PC-9 (cell line): ENCODE measurements at places on chromosomes 11 and 22.

DNA sequence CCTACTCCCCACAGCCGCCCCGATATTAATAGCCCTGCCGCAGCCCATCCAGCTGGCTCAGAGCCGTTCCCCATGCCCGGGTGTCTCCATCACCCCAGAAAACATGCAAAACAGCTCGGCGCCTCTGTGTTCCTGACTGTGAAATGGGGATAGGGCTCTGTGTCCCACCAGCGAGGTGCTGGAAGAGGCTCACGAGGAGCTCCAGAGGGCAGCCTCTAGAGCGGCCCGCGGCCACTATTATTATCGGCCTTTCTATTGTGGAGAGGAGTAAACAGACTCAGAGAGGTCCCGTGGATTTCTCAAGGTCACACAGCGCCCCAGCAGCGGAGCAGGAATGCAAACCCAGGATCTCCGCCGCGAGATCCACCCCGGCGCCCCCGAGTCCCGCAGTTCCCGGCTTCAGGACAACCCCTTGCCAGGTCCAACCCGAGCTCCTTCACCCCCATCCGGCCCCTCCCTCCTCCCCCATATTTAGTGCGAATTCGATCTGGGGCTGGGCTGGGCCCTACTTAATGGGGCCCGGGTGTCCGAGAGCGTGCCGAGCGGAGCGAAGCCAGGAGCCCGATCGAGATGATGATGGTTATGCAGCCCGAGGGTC lies at the start of gene ACTN3:
ACTN3 (plus strand) TSS at position 536 of the 598 bp plus-strand sequence; CDS start at position 571, 35 bp downstream.
- peaks cover 13% of the 10 kb centered on the region for H3K4me1 ChIP-seq
- H3K36me3 ChIP-seq = no peaks in the 10 kb centered on the region

- DNase-seq = peak; percentile 98
- H3K36me3 ChIP-seq = no peaks in the 10 kb centered on the region
- H3K4me1 ChIP-seq = peaks cover 75% of the 10 kb centered on the region
Measured at GRCh38 chr11:27468209-27468994, 4.2 kb downstream of the LGR4 start.

- no peaks in the 10 kb centered on the region for H3K36me3 ChIP-seq
- no peak for DNase-seq
- H3K27ac ChIP-seq = no peak overlapping the region
- H3K4me3 ChIP-seq = no peak overlapping the region
- no peaks in the 10 kb centered on the region for H3K27me3 ChIP-seq
Measured at GRCh38 chr11:75611823-75612222, 49.8 kb downstream of the SERPINH1 start.

GRCh38 chr11:28168718-28169117 lies 60.5 kb downstream of the METTL15 start:
- peaks cover 4% of the 10 kb centered on the region for H3K36me3 ChIP-seq
- no peak overlapping the region for H3K4me3 ChIP-seq
- H3K4me1 ChIP-seq = no peaks in the 10 kb centered on the region
- DNase-seq = no peak
- H3K27me3 ChIP-seq = no peaks in the 10 kb centered on the region
- H3K27ac ChIP-seq = no peak overlapping the region

- peak overlapping the region; percentile 83 for H3K4me3 ChIP-seq
- peak overlapping the region; percentile 61 for H3K27ac ChIP-seq
- DNase-seq = peak; percentile 45
- H3K27me3 ChIP-seq = no peaks in the 10 kb centered on the region
Measured at GRCh38 chr11:67120881-67121710, 2.0 kb downstream of the KDM2A start.

- no peaks in the 10 kb centered on the region for H3K27me3 ChIP-seq
- H3K4me1 ChIP-seq = peaks cover 12% of the 10 kb centered on the region
- DNase-seq = no peak
- no peak overlapping the region for H3K4me3 ChIP-seq
- no peak overlapping the region for H3K27ac ChIP-seq
Measured at GRCh38 chr11:123481640-123482039, 51.6 kb downstream of the GRAMD1B start.

GRCh38 chr11:44788536-44789261 lies 61.9 kb downstream of the TSPAN18 start:
- no peaks in the 10 kb centered on the region for H3K4me1 ChIP-seq
- H3K36me3 ChIP-seq = no peaks in the 10 kb centered on the region
- peaks cover 85% of the 10 kb centered on the region for H3K27me3 ChIP-seq
- no peak overlapping the region for H3K27ac ChIP-seq
- no peak for DNase-seq
- H3K4me3 ChIP-seq = no peak overlapping the region

DNA sequence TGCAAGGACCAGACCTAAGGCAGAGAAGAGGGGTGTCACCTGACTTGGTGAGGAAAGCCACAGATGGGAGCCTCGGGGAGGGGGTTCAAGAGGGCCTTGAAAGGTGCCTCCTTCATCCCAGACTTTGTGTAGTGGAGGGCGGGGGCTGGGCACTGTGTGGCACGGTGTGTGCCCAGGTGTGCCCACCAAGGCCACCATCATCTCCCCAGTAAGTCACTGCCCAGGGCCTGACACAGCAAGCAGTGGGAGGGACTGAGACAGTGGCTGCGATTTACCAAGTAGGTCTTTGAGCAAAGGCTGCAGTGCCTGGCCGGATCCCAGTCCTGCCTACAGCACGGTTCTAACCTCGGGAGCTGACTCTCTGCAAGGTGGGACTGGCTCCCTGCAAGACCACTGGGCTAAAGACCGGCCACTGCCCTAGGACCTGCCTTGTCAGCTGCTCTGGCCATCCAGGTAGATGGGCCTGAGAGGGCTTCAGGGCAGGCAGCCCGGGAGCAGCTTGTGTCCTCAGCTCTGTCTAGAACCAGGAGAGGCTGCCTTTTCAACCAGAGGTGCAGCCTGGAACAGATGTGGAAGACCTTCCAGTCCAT lies 1.4 kb downstream of the OSM start:
- peaks cover 33% of the 10 kb centered on the region for H3K4me1 ChIP-seq
- no peak overlapping the region for H3K4me3 ChIP-seq
- H3K27me3 ChIP-seq = no peaks in the 10 kb centered on the region
- no peaks in the 10 kb centered on the region for H3K36me3 ChIP-seq
- no peak overlapping the region for H3K27ac ChIP-seq

- peak; percentile 85 for DNase-seq
- H3K27ac ChIP-seq = no peak overlapping the region
- no peaks in the 10 kb centered on the region for H3K4me1 ChIP-seq
- 0 out of 2 replicates have a peak, but pooled peaks cover 2% of the 10 kb centered on the region for H3K36me3 ChIP-seq
Measured at GRCh38 chr11:10792385-10793068, 16.2 kb downstream of the EIF4G2 start.

DNA sequence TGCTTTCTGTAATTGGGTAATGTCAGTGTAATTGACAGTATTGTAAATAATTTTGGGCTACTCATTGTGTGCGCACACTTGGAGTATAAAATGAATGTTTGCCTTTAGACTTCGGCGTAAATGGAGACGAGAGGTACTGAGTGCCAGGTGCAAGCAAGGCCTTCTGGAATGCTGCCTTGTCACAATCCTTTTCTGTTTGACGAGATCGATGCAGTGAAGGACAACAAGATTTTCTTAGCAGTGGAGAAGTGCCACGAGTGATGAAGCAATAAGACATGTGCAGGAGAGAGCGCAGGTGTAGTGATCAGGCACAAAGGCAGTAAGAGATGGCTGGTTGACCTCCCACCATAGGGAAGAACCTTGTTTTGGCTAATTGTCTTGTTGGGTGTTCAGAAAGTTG lies 67.5 kb downstream of the DDX10 start:
- no peaks in the 10 kb centered on the region for H3K27me3 ChIP-seq
- no peak overlapping the region for H3K4me3 ChIP-seq
- H3K36me3 ChIP-seq = peaks cover 7% of the 10 kb centered on the region; the same call in 1 of the 2 replicates

DNA sequence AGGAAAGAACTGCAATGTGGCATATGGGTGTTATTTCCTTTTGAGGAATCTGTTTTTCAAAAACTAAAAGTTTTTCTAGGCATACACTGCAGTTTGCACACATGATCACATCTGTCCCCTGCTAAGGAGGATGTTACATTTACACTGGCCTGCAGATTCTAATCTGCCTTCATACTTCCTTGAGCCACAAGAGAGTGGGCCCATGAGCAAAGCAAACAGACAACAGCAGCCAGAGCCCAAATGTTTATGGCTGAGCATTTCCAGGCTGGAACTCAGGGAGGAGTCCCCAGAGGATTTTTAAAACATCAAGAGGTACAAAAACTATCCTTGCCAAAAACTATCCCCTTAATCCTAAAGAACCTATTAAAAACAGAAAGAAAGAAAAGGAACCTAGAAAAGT lies 117.2 kb upstream of the MTNR1B start:
- no peak overlapping the region for H3K27ac ChIP-seq
- H3K4me1 ChIP-seq = no peaks in the 10 kb centered on the region
- H3K36me3 ChIP-seq = no peaks in the 10 kb centered on the region
- no peak for DNase-seq

DNA sequence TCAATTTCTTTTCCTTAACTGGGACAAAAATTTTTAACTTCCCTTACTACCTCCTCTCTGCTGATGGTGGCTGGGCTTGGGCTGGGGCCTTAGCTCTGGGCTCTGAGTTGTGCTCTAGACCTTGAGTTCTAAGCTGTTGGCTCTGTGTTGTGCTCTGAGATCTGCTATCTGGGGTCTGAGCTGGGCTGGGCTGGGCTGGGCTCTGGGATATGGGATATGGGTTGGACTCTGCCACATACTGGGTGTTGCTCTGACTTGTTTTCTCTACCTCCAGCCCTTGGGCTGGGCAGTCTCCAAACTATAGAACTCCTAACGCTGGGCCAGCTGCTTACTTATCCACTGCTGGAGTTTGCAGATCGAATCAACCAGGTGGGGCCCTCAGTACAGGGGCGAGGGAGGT lies 41.9 kb downstream of the DNHD1 start:
- no peaks in the 10 kb centered on the region for H3K4me1 ChIP-seq
- H3K36me3 ChIP-seq = no peaks in the 10 kb centered on the region
- DNase-seq = no peak
- no peaks in the 10 kb centered on the region for H3K27me3 ChIP-seq

- no peak overlapping the region for H3K27ac ChIP-seq
- no peak overlapping the region for H3K4me3 ChIP-seq
- DNase-seq = no peak
Measured at GRCh38 chr11:35683728-35684339, 21.3 kb downstream of the TRIM44 start.

DNA sequence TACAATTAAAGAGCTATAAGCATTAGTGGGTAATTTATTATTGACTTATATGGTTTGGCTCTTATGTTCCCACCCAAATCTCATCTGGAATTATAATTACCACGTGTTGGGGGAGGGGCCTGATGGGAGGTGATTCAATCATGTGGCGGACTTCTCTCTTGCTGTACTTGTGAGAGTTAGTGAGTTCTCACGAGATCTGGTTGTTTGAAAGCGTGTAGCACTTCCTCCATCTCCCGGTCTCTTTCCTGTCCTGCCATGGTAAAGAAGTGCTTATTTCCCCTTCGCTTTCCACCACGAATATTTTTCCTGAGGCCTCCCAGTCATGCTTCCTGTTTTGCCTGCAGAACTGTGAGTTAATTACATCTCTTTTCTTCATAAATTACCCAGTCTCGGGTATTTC lies 28.1 kb upstream of the CHORDC1 start:
- no peak overlapping the region for H3K27ac ChIP-seq
- H3K27me3 ChIP-seq = no peaks in the 10 kb centered on the region
- H3K4me1 ChIP-seq = no peaks in the 10 kb centered on the region
- no peak for DNase-seq
- H3K4me3 ChIP-seq = no peak overlapping the region

DNA sequence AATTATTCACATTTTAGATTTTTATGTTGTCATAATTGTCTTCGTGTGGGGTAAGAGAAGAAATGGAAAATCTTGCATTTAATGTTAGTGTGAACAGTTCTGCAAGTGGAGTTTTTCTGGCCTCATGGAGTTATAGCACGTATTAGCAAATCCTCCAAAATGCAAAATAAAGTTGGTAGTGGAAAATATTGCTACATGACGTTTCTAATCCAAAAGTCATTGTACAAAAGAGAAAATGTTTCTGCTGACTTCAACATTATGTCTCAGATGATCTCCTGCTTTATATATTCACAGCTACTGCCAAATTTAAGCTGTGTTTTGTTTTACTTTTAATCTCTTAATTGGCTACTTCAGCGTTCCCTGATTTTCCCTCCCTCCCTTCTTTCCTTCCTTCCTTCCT lies 1804.0 kb upstream of the RAG2 start:
- no peaks in the 10 kb centered on the region for H3K36me3 ChIP-seq
- no peak for DNase-seq

- H3K4me1 ChIP-seq = no peaks in the 10 kb centered on the region; the same call in 1 of the 2 replicates
- no peaks in the 10 kb centered on the region for H3K27me3 ChIP-seq
- H3K36me3 ChIP-seq = no peaks in the 10 kb centered on the region
- DNase-seq = no peak
- no peak overlapping the region for H3K4me3 ChIP-seq
- no peak overlapping the region for H3K27ac ChIP-seq
Measured at GRCh38 chr22:21753374-21754111, 17.9 kb upstream of the YPEL1 start.

- peaks cover 21% of the 10 kb centered on the region for H3K4me1 ChIP-seq
- no peak overlapping the region for H3K4me3 ChIP-seq
- H3K36me3 ChIP-seq = peaks cover 4% of the 10 kb centered on the region; the same call in 1 of the 2 replicates
- DNase-seq = no peak
Measured at GRCh38 chr11:68463714-68464113, 3.2 kb downstream of the PPP6R3 start.

- no peaks in the 10 kb centered on the region for H3K27me3 ChIP-seq
- H3K36me3 ChIP-seq = no peaks in the 10 kb centered on the region
- no peak overlapping the region for H3K4me3 ChIP-seq
- no peaks in the 10 kb centered on the region for H3K4me1 ChIP-seq
Measured at GRCh38 chr11:132161403-132162078, 791.1 kb downstream of the NTM start.

GRCh38 chr11:9755561-9756185 lies 91.8 kb downstream of the SWAP70 start:
- no peaks in the 10 kb centered on the region for H3K27me3 ChIP-seq
- peaks cover 29% of the 10 kb centered on the region for H3K4me1 ChIP-seq

GRCh38 chr22:49826603-49827270 lies 936 bp downstream of the BRD1 start:
- DNase-seq = no peak
- H3K4me1 ChIP-seq = peaks cover 17% of the 10 kb centered on the region
- H3K4me3 ChIP-seq = peak overlapping the region; percentile 90
- H3K36me3 ChIP-seq = peaks cover 16% of the 10 kb centered on the region

DNA sequence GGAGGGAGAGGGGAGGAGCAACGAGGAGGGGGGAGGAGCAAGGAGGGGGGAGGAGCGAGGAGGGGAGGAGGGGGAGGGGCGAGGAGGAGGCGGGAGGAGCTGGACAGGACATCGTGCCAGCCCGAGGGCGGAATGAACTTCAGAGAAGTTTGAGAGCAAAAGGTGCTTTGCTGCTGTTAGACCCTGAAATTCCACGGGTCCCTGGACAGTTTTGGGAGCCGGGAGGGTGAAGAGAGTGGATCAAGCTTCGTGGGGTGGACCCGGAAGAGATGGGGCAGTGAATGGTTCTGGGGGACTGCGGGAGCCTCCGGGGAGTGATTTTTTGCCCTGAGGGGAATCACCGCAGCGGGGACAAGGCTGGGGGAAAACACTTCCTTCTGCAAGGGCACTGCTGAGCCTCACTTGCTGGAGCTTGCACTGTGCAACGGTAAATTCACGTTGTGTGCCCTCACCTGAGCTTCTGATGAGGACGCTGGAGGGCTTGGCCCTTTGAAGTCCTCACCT lies 10.7 kb upstream of the NLRP6 start:
- peak; percentile 58 for DNase-seq
- H3K4me3 ChIP-seq = peak overlapping the region; percentile 61
- H3K4me1 ChIP-seq = no peaks in the 10 kb centered on the region
- H3K36me3 ChIP-seq = no peaks in the 10 kb centered on the region
- H3K27me3 ChIP-seq = no peaks in the 10 kb centered on the region
- no peak overlapping the region for H3K27ac ChIP-seq

GRCh38 chr11:119663279-119663678 lies 65.7 kb downstream of the NECTIN1 start:
- DNase-seq = no peak
- H3K4me3 ChIP-seq = no peak overlapping the region
- no peak overlapping the region for H3K27ac ChIP-seq
- no peaks in the 10 kb centered on the region for H3K36me3 ChIP-seq
